ENCODE measurements at places on chromosomes 11 and 22.

GRCh38 chr11:849104-849824 lies 6.6 kb downstream of the TSPAN4 start:
- DNase-seq = no peak

- no peak for DNase-seq
These were observed 5.7 kb downstream of the AMPD3 start for GRCh38 chr11:10460611-10461275.

- no peak for DNase-seq
These were observed 6.5 kb downstream of the TMEM258 start for GRCh38 chr11:61785837-61786402.

DNA sequence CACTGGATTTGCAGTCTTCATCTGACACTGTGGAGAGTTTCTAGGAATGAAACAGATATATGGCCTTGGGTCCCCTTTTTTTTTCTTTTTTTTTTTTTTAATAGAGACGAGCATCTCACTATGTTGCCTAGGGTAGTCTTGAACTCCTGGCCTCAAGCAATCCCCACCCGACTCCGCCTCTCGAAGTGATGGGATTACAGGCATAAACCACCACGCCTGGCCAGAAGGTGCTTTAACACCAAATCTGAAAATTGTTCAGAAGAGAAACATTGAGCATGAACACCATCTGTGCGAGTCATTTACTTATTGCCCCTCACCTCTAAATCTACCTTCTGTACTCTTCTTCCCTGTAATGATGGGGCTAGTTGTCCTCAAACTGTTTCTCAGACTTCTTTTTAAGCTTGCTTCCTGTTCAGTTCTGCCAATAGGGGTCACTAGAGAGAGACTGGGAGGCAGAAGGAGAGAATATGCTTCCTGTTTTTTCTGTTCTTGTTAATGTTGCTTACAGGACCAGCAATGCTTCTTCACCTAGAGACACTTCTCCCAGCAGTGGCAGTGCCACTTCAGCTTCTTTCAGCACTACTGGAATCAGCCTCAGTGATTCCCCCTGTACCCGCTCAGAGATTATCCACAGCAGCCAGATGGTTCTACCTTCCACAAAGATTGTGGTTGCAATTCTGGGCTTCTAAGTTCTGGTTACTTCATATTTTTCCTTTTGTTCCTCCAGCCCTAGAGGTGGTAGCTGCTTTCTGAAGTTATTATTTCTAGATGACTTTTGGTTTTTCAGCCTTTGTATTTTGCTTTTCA lies 20.8 kb upstream of the ZBED5 start:
- no peak for DNase-seq

GRCh38 chr11:65782816-65783228 lies 2.0 kb upstream of the AP5B1 start:
- DNase-seq = no peak

- DNase-seq = no peak
These were observed 119.8 kb upstream of the NAV2 start for GRCh38 chr11:19592842-19593241.

DNA sequence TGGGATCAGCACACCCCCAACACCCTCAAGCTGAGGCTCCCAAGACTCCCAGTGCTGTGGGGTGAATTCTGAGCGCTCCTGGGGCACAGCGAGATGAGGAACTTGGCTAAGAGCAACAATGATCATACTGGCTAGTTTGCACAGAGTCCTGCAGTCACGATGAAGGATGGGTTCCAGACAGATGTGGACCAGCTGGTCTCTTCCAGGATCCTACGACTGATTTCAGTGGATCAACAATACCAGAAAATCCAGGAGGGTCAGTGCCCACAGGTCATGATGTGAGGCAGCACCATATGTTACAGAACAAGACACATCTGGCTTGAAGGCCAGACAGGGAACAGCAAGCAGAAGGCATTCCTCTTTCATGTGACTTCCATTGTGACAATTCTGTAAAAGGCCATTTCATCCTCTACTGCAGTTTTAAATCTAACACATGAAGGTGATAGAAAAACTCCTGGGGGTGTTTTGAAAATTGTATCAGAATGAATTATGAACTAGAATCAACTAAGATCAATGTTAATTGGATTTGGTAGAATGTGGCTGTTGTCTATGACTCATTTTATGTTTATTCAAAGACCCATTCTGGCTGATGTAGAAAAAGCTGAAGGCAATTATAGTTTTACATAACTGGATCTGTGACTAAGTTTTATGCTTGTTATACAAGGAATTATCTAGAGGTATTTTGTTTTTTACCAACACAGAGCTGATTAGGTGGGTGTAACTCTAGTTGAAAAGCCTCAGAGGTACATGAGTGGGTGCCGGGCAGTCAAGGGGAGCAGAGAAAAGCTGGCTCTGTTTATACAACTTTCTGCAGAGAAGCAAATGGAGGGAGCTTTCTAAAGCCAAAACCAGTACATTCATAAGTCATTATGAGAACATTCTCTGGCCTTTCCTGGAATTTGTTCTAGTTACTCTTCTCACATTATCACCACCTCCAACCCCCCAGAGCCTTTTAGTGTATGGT lies 29.1 kb downstream of the OR52K1 start:
- no peak for DNase-seq

- DNase-seq = no peak
These were observed 59.1 kb downstream of the SCGB1A1 start for GRCh38 chr11:62477927-62478326.

- no peak for DNase-seq
These were observed 32.3 kb downstream of the MIAT start for GRCh38 chr22:26689513-26690301.

GRCh38 chr11:99925968-99926367 lies 761.1 kb upstream of the ARHGAP42 start:
- DNase-seq = no peak

DNA sequence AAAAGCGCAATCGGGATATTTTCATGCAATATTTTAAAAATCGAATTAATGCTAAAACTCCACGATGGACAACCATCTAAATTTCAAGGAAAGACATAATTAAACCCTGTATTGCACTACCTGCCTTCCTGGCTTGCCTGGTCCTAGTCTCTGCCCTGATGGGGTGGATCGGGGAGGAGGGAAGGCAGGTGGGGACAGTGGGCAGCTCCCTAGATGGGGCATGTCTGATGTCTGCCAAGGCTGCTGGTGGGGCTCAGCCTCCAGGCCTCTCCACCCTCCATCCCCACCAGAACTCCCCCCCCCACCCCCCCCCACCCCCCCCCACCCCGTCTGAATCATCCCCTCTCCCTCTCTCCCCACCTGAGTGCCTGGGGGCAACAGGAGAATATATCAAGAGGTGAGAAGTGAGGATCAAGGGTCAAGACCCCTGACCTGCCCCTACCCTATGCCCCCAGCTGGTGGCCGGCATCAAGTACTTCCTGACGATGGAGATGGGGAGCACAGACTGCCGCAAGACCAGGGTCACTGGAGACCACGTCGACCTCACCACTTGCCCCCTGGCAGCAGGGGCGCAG lies 650 bp downstream of the CST6 start:
- no peak for DNase-seq

GRCh38 chr22:23313791-23314567 lies 133.7 kb downstream of the BCR start:
- no peak for DNase-seq

GRCh38 chr11:46900091-46900746 lies 18.1 kb downstream of the LRP4 start:
- DNase-seq = no peak

DNA sequence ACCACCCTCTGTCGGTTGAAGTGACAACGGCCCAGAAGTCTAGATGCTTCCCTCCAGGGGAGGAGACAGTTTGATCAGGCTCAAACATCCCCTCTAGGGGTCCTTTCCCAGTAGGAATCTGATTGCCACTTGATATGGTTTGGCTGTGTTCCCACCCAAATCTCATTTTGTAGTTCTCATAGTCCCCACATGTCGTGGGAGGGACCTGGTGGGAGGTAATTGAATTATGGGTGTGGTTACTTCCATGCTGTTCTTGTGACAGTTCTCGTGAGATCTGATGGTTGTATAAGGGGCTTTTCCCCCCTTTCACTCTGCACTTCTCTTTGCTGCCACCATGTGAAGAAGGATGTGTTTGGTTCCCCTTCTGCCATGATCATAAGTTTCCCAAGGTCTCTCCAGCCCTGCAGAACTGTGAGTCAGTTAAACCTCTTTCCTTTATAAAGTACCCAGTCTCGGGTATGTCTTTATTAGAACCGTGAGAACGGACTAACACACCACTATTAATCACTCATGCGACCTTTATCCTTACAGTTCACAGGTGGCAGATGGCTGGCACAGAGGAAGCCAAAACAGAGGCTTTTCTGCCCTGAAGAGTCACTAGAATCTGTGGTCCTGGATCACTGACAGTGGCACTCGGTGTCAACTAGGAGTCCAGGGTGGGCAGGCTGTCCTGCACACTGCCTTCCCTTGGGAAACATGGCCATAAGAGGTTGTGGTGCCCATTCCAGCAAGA lies 21.6 kb downstream of the ASPHD2 start:
- no peak for DNase-seq

DNA sequence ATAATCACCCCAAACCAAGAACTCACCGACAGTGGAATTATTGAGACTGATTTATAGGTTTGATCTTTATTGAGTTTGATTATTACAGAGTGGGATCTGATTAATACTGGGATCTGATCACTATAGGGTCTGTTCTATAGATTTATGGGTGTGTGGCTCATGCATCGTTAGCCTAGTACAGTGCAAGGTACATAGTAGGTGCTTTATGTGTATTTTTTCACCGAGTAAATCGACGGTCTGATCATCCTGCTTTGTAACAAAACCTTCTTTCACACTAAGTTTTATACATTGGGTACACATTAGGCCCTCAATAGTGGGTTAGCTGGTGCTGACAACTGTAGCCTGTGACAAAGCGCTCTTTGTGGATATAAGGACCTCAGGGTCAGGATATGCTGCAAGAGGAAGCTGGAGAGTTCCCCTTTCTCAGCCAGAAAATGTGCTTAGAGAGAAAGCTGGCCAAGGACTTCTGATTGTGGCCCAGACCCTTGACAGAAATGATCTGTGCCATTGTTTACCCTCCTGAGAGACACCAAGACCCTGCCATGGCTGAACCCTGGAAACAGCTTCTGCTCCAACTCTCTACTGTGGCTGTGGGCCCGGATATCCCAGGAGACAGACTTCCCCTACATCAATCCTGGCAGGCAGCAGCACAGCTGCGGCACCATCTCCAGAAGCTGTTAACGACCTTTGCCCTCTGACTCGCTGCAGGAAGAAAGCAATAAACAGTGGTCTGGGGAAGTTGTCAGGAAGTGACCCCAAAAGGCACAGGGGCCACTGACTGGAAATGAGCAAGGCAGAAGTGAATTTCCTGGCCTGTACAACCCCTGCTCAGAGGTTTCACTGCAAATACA lies 16.1 kb upstream of the TPP1 start:
- no peak for DNase-seq

GRCh38 chr11:65482306-65482850 lies 16.5 kb upstream of the MALAT1 start:
- DNase-seq = no peak

GRCh38 chr11:6610591-6610990 lies 1.4 kb downstream of the TAF10 start:
- DNase-seq = no peak

- no peak for DNase-seq
These were observed 28.7 kb downstream of the MS4A2 start for GRCh38 chr11:60116996-60117790.

DNA sequence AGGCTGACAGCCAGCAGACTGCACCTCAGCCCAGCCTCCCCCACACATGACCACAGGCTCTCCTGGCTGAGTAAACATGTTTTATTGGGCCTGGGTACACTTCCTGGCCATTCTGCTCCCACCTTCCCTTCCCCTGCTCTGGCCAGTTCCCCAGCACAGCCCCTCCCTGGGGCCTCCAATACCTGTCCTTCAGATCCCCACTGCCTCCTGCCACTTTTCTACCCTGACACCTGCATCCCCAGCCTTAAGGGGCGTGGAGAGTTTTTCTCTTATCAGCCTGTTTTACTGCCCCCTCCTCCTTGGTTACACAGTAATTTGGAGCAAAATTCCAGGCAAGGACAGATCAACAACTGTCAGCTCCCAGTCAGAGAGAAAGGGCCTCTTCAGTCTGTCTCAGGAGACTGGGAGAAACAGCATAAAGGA lies at the start of gene ISX:
Gene ISX, plus strand, starts transcription at position 363 of the 423 bp plus-strand sequence. CDS start 930 bp downstream, outside the sequence.
- DNase-seq = no peak

GRCh38 chr11:86775361-86775760 lies 25.0 kb upstream of the PRSS23 start:
- no peak for DNase-seq

GRCh38 chr11:35618497-35619115 lies 346 bp downstream of the FJX1 start:
- no peak for DNase-seq

DNA sequence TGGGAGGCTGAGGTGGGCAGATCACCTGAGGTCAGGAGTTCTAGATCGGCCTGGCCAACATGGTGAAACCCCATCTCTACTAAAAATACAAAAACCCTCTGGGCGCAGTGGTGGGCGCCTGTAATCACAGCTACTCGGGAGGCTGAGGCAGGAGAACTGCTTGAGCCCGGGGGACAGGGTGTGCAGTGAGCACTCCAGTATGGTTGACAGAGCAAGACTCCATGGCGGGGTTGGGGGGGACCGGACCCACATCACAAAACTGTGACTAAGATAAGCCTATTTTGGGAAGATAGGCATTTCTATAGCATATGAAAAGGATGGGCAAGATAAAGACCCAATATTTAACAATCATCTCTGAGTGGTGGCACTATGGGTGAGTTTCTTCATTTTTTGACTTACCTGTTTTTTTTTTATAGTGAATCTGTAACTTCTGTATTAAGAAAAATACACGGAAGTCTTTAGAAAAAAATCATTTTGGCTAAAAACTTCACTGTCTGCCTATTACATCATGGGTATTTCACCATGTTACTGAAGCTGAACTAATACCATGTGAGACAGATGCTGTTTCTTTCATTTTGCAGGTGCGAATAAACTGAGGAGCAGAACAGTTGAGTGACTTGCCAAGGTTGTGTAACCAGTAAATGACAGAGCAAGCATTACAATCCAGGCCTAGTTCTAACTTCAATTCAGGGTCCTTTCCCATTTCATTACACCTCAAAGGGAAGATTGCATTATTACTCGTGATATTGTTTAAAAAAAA lies 2.5 kb downstream of the CELF1 start:
- no peak for DNase-seq

- peak; percentile 84 for DNase-seq
These were observed 10.4 kb upstream of the C1QTNF6 start for GRCh38 chr22:37198258-37199102.

DNA sequence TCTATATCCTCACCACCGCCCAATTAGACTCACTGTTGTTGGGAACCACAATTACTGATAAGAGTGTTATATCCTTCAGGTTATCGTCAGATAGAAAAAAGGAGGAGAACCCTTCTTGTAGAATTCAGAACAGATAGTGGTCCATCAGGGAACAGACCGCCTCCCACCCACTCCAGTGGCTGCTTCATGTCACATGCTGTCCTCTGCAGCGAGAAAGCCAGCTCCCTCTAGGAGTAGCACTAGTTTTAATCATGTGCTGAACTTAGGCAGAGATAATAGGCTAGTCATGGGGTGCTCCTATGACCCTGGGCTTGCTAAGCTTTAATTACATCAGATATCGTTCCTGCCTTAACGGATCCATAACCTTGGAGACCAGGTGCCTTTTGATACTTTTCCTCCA lies 51.5 kb upstream of the RAB1B start:
- no peak for DNase-seq

All from activated CD4-positive, alpha-beta T cell treated with anti-CD3 and anti-CD28 coated beads for 1 hour (primary cell).